Femur (tissue), 1 donor: ENCODE measurements at places on chromosomes 2 and 18.

- DNase-seq: no peak
These were observed 52.6 kb upstream of the SMAD2 start for GRCh38 chr18:47983055-47983454.

- no peak for DNase-seq
These were observed 129.4 kb downstream of the TFCP2L1 start for GRCh38 chr2:121155502-121156056.

GRCh38 chr2:237217995-237218616 lies 132.4 kb downstream of the COPS8 start:
- no peak for DNase-seq

GRCh38 chr18:3584897-3585460 lies 135.0 kb downstream of the TGIF1 start:
- no peak for DNase-seq

DNA sequence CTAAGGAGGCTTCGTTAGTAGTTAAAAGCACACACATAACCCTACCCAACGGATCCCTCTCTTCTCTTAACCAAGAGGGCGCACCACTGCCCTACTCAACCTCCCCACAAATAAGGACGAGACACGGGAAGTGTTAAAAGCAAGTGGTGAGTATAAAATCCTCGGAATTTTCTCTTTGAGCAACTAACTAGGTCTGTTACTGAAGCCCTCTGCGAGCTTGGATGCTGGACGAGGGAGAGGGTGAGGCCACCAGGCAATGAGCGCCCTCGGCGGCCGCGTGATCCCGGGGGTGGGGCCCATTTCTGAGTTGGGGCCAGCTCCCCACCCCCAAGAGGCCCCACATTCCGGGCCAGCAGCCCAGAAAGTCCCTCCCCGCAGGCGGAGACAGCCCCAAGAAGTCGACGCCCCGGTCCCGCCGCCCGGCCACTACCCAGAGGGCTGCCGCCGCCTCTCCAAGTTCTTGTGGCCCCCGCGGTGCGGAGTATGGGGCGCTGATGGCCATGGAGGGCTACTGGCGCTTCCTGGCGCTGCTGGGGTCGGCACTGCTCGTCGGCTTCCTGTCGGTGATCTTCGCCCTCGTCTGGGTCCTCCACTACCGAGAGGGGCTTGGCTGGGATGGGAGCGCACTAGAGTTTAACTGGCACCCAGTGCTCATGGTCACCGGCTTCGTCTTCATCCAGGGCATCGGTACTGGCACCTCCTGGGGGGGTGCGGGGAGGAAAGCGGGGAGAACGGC lies at the start of gene CYBRD1:
Gene CYBRD1, plus strand, starts transcription at position 423 of the 736 bp plus-strand sequence. Its CDS starts 72 bp downstream, at position 495.
- peak; percentile 92 for DNase-seq

- DNase-seq: peak; percentile 32
These were observed 33.8 kb downstream of the KCNS3 start for GRCh38 chr2:17912266-17912691.

DNA sequence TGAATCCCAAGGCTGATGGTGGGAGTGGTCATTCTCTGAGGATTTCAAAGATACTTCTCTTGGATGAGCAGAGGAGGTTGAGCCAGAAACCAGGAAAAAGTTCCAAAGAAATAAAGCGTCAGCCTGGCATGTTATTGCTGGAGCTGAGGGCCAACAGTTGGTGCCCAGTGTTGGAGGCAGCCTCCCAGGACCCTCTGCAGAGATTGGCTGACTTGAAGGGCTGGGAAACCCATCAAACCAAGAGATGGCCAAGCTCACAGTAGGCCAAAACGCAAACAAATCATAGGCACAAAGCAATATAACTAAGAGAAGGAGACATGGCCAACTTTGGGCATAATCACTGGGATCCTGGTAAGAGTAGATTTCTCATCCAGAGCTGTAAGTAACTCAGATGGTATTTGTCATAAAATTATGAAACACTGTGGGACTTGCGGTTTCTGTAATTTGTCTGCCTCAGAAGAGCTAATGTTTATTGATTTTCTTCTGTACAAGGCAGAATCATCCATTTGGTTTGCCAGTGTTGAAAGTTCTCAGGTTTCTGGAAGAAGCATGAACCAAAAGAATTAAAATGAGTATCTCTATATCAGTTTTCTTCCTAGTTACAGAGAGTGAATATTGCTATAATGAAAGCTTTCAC lies 108.3 kb downstream of the ATL2 start:
- no peak for DNase-seq

- DNase-seq: no peak
These were observed 38.4 kb upstream of the MBP start for GRCh38 chr18:77170890-77171410.

GRCh38 chr2:8590938-8591337 lies 90.9 kb upstream of the ID2 start:
- no peak for DNase-seq

GRCh38 chr2:169349535-169349934 lies 12.8 kb downstream of the LRP2 start:
- DNase-seq: no peak

GRCh38 chr2:200040831-200041230 lies 85.4 kb downstream of the MAIP1 start:
- no peak for DNase-seq

DNA sequence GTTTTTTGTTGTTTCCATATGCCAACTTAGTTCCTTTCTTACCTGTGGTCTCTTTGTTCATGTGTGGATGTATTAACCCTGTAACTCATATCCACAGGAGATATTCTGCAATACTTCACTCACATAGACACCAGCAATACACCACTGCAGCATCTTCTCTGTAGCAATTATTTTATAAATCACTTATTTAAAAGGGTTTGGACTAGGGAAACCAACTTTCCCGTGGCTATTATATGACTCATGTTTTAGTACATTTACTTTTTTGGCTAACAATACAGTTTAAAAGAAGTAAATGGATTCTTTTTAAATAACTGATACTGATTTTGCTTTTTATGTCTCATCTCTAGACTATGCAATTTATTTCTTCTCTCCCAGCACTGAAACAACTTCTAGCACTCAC lies 488.9 kb downstream of the MBD2 start:
- no peak for DNase-seq

GRCh38 chr2:218708086-218708485 lies 2.5 kb upstream of the TTLL4 start:
- DNase-seq: no peak

- no peak for DNase-seq
These were observed 286.5 kb downstream of the ICOS start for GRCh38 chr2:204223046-204223445.

DNA sequence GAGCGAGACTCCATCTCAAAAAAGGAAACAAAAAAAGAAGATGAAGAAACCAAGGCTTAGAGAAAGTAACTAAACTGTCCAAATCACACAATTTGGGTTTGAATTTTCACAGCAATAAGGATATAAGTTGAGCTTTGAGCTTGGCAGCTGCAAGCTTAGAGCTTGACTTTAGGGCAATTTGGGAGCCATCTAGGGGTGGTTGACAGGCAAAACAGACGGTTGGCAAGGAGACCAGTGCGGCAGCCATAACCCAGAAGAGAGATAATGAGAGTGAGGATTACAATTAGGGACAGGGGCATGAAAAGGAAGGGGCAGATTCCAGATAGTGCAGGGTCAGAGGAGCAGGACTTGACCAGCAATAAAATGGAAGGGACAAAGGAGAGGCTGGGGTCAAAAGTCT lies 382.2 kb upstream of the HNRNPA3 start:
- DNase-seq: no peak

DNA sequence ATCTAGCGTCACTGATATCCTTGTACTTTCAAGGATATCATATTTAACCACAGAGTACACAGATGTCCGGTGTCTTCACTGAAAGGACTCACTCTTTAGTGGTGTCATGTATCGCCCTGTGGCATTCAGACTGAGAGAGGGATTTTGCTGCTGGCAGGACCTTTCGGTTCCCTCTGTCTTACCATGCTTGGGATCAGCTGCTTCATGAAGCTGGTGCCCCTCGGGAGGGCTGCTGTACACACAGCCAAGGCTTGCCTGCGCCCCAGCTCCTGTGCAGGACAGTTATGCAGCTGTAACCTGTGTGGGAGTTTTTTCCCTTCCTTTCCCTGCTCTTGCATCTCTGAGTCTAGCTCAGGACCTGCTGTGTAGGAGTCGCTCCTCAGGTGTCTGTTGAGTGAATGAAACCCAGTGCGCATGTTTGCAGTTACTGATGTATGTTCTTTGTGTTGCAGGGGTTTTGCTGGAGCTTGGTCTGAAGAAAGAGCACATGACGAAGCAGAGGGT lies 64.4 kb downstream of the GREB1 start:
- no peak for DNase-seq

- no peak for DNase-seq
These were observed 170.5 kb downstream of the FMNL2 start for GRCh38 chr2:152505495-152505906.

DNA sequence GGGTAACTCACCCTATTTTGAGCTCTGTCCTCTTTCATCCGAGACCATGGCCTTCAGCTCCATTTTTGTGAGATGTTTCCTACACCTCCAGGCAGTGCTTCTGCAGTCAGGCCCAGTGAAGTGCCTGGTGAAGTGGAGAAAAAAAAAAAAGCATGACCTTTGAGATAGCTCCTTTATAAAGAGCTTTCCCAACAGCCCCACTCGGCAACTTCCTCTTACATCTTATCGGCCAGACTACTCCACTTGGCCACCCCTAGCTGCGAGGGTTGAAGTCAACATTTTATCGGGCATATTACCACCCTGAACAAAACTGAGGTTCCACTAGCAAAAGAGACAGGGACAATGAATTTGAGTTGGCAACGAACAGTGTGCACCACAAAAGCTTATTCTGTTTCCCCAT lies 124.8 kb upstream of the RNF152 start:
- no peak for DNase-seq

- DNase-seq: no peak
These were observed 122.6 kb downstream of the CABLES1 start for GRCh38 chr18:23257686-23258565.

DNA sequence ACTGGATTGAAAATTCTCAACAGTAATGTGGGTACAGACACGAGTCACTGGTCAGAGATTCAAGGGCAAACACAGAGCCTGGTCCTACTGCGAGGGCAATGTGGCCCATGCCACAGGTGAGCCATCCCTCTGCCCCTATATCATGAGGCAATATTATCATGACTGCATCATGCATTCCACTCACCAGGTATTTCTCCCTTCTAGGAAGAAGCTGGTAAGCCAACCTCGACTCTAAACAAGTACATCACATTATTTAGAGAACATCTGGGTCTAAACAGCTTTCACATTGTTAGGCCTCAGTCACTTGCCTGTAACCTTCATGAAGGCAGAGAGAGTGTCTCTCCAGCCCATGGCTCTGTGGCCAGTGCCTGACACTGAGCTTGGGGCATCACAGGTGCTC lies 14.6 kb upstream of the RPL31 start:
- no peak for DNase-seq

GRCh38 chr2:128178650-128179460 lies 87.9 kb downstream of the UGGT1 start:
- DNase-seq: peak; percentile 61

DNA sequence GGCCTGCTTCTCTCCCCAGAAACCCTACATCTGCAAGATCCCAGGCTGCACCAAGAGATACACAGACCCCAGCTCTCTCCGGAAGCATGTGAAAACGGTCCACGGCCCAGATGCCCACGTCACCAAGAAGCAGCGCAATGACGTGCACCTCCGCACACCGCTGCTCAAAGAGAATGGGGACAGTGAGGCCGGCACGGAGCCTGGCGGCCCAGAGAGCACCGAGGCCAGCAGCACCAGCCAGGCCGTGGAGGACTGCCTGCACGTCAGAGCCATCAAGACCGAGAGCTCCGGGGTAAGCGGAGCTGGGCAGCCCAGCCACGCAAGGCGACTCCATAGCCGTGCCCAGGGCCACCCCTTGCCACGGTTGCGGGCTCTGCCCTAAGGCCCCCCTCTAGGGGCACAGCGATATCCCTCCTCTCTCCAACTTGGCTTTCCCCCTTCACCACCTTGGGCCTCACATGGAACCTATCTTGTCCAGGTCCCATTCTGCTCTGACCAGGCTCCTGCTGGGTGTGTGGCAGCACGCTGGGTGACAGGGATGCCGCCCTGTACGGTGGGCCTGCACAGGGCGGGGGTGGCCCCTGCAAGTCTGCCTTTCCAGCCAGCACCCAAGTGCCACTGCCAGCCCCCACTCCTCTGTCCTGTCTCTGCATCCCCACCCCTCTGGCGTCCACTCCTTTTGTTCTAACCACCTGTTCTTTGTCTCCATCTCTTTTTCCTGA lies 248.9 kb downstream of the GLI2 start:
- DNase-seq: no peak

- peak; percentile 82 for DNase-seq
These were observed 92.9 kb downstream of the MREG start for GRCh38 chr2:215920244-215921100.

DNA sequence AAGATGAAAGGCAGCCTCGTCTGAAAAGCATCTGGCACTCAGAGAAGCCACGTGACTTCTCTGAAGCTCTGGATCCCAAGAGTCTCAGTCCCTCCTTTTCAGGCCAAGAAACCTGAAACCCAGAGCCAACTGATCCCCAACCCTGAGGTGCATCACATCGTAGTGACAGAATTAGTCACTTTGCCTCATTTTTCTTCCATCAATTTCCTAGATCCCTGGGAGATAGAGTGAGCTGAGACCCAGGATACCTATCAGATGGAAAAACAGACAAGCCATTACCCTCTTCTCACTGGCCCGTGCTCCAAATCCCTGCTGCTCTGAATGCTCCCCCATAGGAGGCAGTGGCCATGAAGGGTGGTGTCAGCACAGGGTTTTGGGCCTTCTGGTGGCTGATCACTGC lies 113.1 kb downstream of the ALK start:
- no peak for DNase-seq

GRCh38 chr2:41759880-41760279 lies 287.9 kb upstream of the PKDCC start:
- no peak for DNase-seq

DNA sequence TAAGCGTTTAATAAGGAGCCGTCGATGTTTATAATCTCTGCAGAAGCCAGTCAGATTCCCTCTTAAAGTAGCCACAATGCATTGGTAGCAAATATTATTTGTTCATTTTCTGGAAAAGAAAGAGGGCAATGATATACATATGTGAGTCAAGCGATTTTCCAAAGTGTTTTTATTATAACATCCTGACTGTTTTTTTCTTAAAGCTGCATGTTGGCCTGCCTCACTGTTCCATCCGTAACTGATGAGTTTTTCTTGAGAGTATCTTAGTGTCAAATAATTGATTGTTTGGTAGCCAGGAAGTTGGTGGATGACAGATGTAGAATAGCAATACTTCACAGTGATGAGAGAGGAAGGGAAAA lies 3.7 kb downstream of the TSHZ1 start:
- no peak for DNase-seq

DNA sequence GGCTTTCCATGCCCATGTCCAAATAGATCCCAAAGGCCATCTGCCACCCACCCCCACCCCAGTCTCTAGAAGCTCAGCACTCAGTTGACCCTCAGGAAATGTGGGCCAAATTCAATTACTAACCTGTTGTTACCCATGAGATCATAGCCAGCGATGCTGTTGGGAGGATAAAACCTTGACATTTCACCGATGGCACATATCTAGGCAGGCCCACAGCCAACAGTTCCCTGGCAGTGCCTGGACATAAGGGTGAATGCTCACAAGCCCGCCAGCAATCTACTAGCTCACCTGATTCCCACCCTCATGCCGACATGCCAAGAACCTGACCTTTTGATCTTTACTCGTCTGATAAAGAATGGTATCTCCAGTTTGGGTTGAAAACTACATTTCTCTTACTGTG lies 11.8 kb upstream of the ACOXL start:
- no peak for DNase-seq

- DNase-seq: no peak
These were observed 58.1 kb upstream of the GPC1 start for GRCh38 chr2:240377366-240377765.
